Pancreas (tissue), 10 donors: ENCODE measurements at places on chromosomes 12 and 14. TPM values are rescaled to one million over a fixed set of nuclear protein-coding genes. Genes with fewer than 3 reads are reported as not detected.

LMNTD1 gene
- not detected for total RNA-seq

DNA sequence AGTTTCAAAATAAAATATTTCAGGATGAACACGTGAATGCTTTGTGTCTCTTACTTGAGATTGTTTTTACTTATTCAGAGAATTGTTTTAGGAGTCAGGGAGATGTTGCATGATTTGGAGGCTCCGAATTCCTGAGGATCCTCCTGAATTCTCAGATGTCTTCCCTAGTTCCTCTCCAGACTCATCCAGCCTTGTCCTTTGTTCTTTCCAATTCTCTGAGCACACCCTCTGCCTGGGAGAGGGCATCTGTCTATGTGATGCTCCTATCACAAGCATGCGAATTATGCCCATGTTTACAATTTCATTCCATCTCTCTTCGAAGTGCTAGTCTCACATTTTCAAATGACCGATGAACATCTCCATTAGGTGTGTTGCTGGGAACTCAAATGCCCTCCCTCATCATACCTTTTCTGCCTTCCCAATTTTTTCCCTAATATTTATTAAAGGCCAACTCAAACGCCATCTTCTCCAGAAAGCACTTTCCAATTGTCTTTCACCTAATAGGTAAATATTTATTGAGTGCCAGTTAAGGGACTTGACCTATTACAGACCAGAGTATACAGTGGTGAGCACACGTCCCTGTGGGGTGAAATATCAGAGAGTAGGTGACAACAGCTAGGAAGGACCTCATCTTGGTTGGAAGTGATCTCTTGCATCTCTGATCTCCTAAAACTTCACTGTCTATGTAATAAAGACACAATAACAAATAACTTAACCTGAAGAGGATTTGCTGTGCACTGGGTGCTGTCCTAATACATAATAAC lies 64.4 kb downstream of the ARF6 start:
- DNase-seq, result no peak

TAS2R42 gene
- not detected for total RNA-seq

PRPF40B gene
- total RNA-seq, result 19.9 TPM

GRCh38 chr14:104393898-104394381 lies 185.6 kb upstream of the C14orf180 start:
- DNase-seq, result peak; percentile 8
